ENCODE measurements at places on chromosomes 11 and 22. TPM values are rescaled to one million over a fixed set of nuclear protein-coding genes. Genes with fewer than 3 reads are reported as not detected.

Gene KCNJ4
- not detected for total RNA-seq

Gene TMEM80
- 11.9 TPM for total RNA-seq

Gene TEX54
- total RNA-seq, result not detected

Gene MIAT
- 0.92 TPM for total RNA-seq

Gene OR52R1
- total RNA-seq, result not detected

Gene MUC2
- not detected for total RNA-seq

Gene KDELR3
- total RNA-seq, result 109 TPM

Gene GSTT2B
- total RNA-seq, result 7.2 TPM

Gene PTPN5
- total RNA-seq, result not detected

Gene GGTLC2
- not detected for total RNA-seq

Gene SYT8
- total RNA-seq, result not detected

Gene JAML
- not detected for total RNA-seq

Gene OR2AT4
- not detected for total RNA-seq

Gene OLFML1
- total RNA-seq, result 3.1 TPM

Gene RASSF10
- total RNA-seq, result not detected

Gene MPZL2
- not detected for total RNA-seq

Gene PDE3B
- total RNA-seq, result 3.1 TPM

Gene POU2AF3
- total RNA-seq, result 0.14 TPM

Gene PTPRCAP
- total RNA-seq, result not detected

Gene AQP11
- 2.8 TPM for total RNA-seq

Gene LRRC4C
- total RNA-seq, result 0.09 TPM

Gene OVOL1
- not detected for total RNA-seq

Gene CHRNA10
- total RNA-seq, result 0.83 TPM

Gene NECTIN1
- 2.8 TPM for total RNA-seq

Gene ANO9
- not detected for total RNA-seq

Gene TNNT3
- total RNA-seq, result not detected

Gene MMP1
- total RNA-seq, result 655 TPM

Gene MIEF1
- total RNA-seq, result 12.7 TPM

Gene KCNK7
- 0.43 TPM for total RNA-seq

Gene SSH3
- total RNA-seq, result 10.3 TPM

Gene ADM2
- 2.4 TPM for total RNA-seq

Gene GLYAT
- total RNA-seq, result not detected

Gene CLMP
- 150 TPM for total RNA-seq

Gene PAX6
- total RNA-seq, result not detected

Gene SCGB1A1
- not detected for total RNA-seq

Gene C11orf16
- not detected for total RNA-seq

Gene CD3D
- not detected for total RNA-seq

Gene HBD
- total RNA-seq, result not detected

Gene APOBEC3F
- total RNA-seq, result 5.5 TPM

Gene RANBP1
- total RNA-seq, result 115 TPM

Gene STX5
- total RNA-seq, result 49.9 TPM

Gene TMEM41B
- 65.0 TPM for total RNA-seq

Gene TAF1D
- 139 TPM for total RNA-seq

Gene RASD2
- total RNA-seq, result under 0.01 TPM

Gene MS4A6E
- total RNA-seq, result not detected

Gene CCDC81
- 0.85 TPM for total RNA-seq

Gene MB
- total RNA-seq, result not detected

Gene PKP3
- 1.6 TPM for total RNA-seq

Gene RNH1
- total RNA-seq, result 296 TPM

Gene TBX10
- total RNA-seq, result not detected

Gene KCNK4
- total RNA-seq, result not detected

Gene FIBIN
- total RNA-seq, result 51.4 TPM

Gene MS4A15
- not detected for total RNA-seq

Gene VSIG2
- 0.18 TPM for total RNA-seq

Gene DEFB131B
- total RNA-seq, result not detected

Gene CASP5
- 0.14 TPM for total RNA-seq

Gene PDGFD
- 49.4 TPM for total RNA-seq

Gene NCF4
- not detected for total RNA-seq

All from smooth muscle cell of bladder (primary cell).